Activated CD4-positive, alpha-beta T cell treated with anti-CD3 and anti-CD28 coated beads, Interleukin-2, Interleukin-6, amounts not matched to agents 100 ng/mL and 50 ng/mL, durations not matched to agents 16 hours and 8 hours (primary cell): ENCODE measurements at places on chromosomes 3 and 15.

GRCh38 chr3:69250014-69250413 lies 127.6 kb upstream of the LMOD3 start:
- DNase-seq, result no peak

GRCh38 chr3:102124282-102124681 lies 275.0 kb downstream of the NFKBIZ start:
- no peak for DNase-seq

DNA sequence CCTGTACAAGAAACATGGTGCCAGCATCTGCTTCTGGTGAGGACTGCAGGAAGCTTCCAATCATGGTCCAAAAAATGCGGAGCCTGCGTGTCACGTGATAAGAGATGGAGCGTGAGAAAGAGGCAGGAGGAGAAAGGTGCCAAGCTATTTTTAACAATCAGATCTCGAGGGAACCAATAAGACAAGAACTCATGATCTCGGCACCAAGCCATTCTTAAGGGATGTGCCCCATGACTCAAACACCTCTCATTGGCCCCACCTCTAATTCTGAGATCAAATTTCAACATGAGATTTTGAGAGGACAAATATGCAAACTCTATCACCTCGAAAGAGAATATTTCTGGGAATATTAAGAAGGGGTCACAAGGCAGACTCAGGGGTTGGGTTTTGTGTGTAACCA lies 107.2 kb downstream of the PYDC2 start:
- no peak for DNase-seq

GRCh38 chr3:106341586-106342162 lies 472.9 kb upstream of the CBLB start:
- DNase-seq, result no peak

GRCh38 chr3:72018343-72018984 lies 233.5 kb upstream of the PROK2 start:
- no peak for DNase-seq

DNA sequence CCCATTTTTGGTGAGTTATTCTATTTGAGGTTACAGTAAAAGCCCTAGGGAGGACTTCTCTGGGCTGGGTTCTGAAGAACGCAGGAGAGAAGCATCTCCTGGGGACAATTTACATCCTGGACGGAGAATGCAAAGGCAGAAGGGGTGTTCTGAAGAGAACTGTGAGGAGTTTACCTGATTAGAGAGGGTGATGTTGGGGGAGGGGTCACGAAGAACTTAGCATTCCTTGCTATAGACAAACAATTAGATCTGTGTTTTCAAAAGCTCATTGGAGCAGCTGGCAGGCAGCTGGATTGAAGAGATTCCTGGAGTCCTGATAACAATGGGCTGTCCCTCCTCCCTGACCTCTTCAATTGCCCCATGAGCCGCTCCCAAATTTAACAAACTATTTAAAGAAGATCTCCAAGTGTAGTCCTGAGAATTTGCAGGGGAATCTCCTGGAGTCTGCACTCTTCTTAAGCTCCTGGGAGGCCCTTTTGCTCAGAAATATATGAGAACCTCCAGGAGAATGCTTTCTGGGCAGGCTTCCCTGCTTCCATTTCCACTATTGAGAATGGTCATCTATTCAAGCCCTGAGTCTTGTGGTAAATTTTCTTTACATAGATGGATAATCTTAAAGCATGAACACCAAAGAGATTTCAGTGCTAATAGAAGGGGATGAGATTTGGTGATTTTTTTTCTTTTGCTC lies 55.3 kb downstream of the ARHGAP31 start:
- DNase-seq, result no peak

- DNase-seq, result no peak
Observed at GRCh38 chr3:10376353-10376752, 55.4 kb upstream of the SEC13 start.

DNA sequence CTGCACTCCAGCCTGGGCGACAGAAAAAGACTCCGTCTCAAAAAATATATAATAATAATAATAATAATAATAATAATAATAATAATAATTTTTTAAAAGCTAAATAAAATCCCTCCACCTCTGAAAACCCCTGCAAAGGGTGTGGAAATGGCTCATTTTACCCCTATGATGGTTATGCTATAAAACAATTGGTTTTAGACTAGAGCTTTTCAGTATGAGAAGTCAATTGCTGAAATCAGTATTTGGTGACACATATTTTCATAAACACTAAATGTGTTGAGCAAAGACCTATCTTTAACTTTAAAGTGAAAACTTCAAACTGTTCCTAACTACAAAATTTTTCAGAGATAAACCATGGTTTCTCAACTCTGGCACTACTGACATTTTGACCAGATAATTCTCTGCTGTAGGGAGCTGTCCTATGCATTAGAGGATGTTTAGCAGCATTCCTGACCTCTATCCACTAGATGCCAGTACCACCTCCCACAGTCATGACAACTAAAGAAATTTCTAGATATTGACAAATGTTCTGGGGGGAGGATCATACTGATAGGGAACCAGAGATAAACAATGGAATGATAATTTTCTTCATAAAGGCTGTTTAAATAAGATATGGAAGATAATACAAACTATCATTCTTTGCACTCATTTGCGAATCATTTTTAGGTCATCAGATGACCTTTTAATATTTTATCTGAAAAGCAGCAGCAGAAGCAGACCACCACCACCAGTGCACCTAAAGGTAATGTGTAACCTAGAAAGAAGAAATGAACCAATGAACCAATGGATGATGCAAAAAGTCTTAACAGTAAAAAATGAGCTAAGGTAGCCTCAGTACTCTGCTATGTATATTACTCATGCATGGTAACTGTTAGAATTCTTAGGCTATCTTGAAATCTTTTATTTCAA lies 13.8 kb downstream of the PTPN9 start:
- no peak for DNase-seq

DNA sequence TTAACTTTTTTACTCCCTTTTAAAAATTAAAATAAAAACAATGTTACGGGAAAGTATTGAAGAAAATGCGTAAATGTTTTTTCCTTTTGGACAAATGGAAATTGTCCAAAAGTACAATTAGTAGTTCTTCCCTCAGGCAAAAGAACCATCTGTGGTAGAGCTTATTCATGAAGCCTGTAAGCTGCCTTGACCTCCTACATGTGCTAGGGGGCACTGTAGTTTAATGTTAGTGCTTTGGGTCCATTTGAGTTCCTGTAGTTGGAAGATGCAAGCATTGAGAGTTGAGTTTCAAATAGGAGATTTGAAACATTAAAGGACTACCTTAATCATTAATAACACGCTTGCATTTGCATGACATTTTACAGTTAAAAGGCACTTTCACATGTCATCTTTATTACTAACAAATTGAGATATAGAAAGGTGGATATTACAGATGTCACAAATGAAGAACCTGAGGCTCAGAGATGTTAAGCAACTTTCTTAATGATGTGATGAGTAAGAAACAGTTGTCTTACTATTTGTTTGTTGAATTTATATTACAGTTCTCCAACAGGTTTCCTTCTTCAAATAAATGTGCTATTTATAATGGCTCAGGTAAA lies 1.8 kb upstream of the ZNF385D start:
- peak; percentile 5 for DNase-seq

GRCh38 chr3:188649521-188649920 lies 495.6 kb downstream of the LPP start:
- no peak for DNase-seq

- DNase-seq, result no peak
Observed at GRCh38 chr15:90232941-90233386, 777 bp downstream of the CIB1 start.

DNA sequence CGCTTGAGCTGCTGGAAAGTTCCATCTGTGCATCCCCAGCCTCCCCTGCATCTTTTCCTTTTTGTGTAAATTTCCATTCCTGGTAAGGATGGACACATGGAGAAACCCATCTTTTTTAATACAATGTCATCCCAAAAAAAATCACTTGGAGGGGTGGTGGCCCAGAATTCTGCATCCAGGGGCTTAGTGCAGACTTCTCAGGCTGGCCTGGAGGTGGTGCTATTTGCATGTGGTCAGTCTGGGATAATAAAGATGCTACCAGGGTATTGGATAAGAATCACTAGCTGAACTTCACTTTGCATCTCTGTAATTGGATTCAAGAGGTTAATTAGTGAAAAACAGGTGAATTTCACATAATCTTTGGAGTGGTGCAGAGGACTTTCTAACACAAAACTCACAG lies 1.8 kb upstream of the ZSCAN2 start:
- peak; percentile 60 for DNase-seq

- no peak for DNase-seq
Observed at GRCh38 chr3:59143447-59143846, 93.6 kb upstream of the CFAP20DC start.

GRCh38 chr15:32819448-32819847 lies 101.6 kb downstream of the GREM1 start:
- no peak for DNase-seq

DNA sequence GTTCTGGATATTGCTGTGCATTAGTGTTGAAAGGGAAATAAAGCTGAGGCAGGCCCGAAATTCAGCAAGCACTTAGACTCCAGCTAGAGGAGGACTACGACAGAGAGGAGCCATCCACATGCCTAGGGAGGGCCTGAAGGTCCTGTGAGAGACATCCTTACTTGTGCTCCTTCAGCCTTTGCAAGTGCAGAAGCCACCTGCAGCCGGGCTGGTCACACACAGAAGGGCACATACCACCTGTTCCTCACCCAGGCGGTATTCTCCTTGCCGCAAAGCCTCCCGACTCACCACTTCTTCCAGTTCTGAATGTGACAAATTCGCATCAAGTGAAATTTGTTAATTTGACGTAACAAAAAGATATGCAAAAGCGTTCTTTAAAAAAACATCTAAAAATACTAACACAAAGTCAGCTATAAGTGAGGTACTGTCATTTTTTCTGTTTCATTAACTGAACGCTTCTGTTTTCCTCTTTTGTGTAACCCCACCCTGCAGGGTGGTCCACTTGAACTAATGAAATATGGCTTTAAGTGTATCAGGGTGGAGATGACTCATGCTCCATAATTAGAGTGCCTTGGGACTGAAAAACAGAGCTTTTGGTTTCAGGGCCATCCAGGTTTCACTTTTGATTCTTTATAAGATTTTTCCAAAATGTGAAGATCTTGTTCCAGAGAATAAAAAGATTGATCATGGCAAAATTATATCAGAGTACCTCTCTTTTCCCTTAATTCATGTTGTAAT lies 467.9 kb upstream of the ATP11B start:
- DNase-seq, result no peak

- DNase-seq, result peak; percentile 51
Observed at GRCh38 chr3:189927975-189928895, 192.5 kb downstream of the P3H2 start.

DNA sequence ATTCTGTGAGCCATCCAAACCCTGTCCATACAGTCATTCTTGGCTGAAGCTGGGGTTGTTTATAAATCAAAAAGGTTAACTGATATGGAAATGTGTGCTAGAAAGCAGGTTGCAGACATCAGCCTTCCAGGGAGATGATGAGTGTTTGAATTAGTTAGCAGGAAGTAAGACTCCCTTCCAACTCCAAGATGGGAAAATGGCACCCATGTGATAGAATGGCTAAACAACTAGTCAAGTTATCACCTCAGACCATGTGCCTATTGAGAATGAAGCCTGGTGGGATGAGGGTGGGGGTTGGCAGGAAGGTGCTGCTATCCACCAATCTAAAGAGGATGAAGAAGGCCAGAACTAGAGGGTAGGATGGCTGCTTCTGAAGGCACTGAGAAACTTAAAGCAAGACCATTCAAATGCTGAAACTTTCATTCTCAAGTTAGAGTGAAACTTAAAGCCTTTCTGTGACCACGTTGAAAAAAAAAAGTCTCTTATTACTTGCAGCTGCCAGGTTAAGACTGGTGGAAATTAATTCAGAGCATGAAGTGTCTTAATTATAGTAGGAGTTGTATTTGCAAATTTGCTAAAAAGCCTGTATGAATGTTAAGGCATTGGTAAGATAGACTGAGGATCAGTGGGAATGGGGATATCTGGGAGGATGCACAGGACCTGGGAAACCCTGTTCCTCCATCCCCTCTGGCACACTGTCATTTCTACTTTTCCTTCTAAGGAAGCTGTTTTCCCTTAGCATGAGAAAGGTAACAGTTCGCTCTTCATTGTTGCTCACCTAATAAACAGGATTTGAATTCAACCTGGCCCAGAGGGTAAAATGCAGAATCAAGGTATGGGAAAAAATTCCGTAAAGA lies 36.8 kb downstream of the CCR3 start:
- no peak for DNase-seq

DNA sequence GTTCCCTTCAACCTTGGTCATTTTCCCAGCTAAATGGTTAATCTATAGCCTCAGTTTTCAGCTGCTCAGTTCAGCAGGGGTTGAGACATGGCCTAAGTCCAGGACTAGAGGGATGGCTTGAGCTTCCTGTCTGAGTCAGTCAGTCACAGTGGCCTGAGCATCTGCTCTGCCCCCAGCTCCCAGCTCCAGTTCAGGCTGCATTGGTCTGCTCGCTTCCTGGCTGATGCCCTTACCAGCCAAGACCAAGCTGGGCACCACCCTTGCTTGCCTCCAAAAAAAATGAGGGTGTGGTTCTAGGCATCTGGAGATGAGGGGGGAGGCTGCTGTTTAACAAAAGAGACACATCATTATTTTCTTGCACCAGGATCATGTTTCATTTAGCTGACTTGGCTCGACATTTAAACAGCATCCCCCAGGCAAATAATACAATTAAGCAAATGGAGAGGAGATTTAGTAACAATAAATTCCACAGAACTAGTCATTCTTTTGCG lies 70.7 kb downstream of the WNT5A start:
- no peak for DNase-seq

DNA sequence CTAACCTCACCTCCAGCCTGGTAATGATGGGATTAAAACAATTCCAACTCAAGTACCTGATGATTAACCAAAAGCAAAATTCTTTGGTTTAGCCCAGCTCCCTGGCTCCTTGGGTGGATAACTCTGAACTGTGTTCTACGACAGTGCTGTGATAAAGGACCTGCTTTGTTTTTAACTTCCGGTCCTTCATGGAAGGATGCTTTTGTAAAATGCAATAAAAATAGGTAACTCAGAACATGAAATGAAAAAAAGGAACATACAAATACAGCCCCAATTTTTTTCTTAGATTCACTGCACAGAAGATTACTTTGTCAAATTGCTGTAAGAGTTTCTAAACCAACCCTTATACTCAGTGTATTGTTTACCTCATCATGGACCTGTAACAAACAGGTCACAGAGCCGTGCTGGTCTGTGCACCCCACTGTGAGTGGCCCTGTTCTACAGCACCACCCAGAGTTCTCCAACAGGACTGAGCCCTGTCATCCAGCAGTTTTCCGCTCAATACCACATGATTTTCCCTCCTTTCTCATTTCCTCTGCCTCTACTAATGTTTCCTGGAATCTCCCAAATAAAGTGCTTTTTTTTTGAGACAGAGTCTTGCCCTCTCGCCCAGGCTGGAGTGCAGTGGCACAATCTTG lies 4.9 kb upstream of the PCYT1A start:
- DNase-seq, result no peak

GRCh38 chr3:10888518-10889090 lies 72.6 kb downstream of the SLC6A11 start:
- DNase-seq, result no peak

DNA sequence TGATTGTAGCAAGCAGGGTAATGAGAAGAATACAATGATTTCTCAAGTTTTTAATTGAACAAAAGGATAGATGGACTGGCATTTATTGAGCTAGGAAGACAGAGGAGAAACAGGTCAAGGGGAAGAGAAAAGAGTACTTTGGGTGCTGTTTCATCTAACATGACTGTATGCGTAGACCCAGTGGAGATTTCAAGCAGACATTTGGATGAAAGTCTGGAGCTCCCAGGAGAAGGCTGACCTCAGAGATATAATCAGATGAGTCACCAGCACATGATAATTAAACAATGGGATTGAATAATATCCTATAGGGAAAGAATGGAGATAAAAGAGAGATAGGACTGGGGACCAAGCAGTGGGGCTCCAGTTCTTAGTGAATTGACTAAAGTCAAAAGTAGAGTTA lies 194.9 kb downstream of the ARRDC4 start:
- DNase-seq, result no peak

GRCh38 chr3:67495751-67496150 lies 158.7 kb downstream of the SUCLG2 start:
- DNase-seq, result no peak
